ENCODE measurements at places on chromosomes 16 and 17.

DNA sequence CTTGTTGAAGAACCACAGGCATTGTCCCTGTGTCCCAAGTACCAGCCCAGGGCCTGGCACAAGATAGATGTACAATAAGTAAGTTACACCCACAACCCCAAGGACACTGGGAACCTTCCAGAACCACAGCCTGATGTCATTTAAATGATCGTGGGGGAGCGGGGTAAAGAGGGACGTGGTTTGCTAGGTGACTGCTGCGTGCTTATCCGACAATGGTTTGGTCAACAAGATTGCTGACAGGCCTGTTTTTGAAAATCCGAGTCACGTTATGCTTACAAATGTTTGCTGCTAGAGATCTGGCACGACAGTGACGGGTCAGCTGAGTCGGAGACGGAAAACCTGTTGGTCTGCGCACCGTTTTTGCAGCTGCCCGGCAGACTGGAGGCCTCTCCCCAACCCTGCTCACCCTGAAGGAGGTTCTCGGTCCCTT, 22.8 kb downstream of the COTL1 start:
- no peak for DNase-seq

DNA sequence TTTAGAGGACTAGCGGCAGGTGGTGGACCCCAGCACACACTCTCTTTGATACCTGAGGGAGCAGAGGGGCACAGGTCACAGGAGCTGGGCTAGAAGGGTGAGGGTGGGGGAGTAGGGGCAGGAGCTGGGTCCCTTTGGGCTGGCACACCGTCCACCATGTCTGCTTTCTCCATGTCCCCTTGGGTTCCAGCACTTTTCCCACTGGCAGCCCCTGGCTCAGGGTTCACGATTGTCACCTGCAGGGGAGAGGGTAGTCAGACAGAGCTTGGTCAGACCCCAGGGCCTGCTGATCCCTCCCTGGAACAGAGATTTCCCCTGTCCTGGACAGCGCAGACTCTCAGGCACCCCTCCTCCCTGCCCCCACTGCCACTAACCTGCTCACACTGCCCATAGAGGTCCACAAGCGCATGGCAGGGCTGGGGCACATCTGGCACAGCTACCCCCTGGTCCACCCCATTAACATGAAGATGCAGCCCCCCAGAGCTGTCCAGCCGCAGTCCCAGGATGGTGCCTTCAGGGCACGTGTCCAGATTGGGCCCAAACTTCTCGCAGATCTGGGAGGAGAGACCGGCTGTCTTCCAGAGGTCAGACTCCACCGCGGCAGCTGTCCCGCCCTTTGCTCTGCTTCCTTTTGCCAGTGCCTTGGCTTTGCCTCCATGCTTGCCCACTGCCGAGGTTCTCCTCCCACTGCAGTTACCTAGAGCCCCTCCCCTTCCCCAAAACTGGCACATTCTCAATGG, 3.1 kb upstream of the GPS2 start:
- no peak for DNase-seq

DNA sequence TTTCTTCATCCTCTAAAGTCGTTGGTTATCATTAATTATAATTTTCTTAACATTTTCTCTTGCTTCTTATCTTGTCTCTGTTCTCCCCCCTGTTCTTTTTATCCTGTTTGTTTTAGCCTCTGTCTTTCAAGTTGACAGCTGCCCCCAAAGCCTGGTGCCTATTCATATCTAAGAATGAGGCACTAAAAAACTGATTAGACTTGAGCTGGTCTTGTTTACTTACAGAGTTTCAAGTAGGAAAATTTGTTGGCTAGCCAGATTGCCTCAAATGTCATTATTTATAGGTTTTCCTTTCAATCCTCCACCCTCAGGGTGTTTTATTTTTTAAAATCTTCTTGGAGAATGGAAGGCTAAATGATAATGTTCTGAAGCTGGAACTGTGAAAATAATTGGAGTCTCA, 236.0 kb downstream of the UTP18 start:
- DNase-seq: no peak

DNA sequence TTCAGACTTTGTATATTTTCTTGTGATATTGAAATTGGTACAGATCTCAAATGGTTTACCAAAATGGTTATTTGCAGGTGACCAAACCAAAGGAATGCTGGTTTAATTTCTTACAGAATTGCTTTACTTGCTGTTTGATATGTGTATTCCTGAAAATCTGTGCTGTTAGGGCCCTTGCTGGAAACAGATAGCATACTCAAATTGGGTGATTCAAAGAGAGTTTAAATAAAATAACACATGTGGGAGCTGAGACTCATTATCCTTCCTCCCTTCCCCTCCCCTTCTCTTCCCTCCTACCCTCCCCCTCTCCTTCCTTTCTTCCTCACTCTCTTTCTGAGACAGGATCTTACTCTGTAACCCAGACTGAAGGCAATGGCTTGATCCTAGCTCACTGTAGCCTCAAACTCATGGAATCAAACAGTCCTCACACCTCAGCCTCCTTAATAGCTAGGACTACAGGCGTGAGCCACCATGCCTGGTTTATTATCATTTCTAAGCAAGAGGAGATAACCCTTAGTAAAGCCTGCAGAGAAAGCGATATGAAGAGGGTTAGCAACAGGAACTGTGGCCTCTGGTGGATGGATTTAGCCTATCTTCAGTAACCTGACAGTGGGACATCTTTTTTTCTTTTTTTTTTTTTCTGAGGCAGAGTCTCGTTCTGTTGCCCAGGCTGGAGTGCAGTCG, 141.9 kb downstream of the BCAS3 start:
- DNase-seq: no peak

GRCh38 chr17:58384897-58385296, 32.4 kb downstream of the RNF43 start:
- DNase-seq: no peak

DNA sequence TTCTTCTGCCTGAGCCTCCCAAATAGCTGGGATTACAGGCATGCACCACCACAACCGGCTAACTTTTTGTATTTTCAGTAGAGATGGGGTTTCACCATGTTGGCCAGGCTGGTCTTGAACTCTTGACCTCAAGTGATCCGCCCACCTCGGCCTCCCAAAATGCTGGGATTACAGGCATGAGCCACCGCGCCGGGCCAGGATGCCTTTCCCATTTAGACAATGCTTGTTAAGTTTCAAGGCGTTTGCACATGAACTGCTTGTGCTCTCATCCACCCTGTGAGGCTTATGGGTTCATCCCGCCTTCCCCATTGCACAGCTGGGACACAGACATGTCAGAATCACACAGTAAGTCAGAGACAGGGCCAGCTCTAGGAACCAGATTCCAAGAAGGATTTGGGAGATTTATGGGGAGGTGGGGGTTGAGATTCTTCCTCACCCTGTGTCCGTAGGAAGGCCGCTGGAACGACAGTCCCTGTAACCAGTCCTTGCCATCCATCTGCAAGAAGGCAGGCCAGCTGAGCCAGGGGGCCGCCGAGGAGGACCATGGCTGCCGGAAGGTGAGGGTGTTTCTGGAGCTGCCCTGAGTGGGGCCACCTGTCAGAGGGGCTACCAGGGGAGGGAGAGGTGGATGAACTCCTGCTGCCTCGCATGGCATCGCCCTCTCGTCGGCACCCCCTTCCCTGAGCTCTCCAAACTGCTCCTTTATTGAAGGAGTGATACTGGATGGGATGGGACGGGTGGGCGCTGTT, 46.3 kb downstream of the MRC2 start:
- DNase-seq: no peak

DNA sequence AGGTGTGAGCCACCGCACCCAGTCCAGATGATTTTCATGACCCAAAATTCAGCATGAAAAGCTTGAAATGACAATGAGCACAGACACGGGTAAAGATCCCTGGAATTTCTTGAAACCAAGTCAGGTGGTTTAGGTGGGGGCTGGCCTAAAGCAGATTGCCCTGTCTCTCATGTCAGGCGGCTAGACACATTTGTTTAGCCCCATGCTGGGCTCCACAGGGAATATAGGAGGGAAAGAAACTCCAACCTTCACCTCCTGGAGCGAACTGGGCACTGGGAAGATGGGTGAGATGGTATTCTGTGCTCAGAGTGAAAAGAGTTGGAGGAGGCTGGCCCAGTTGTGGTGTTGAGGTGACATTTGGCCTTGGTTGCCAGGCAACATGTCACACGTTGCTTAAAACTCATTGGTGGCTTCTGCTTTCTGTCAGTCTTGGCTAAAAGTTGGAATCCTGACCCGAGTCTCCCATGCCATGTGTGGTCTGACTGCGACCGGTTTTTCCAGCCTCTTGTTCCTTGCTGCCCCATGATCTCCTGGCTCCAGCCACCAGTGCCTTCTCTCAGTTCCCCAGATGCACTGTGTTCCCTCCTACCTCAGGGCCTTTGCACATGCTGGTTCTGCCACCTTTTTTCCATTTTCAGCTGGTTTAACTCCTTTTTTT, 113.7 kb downstream of the ABCC6 start:
- no peak for DNase-seq
